ENCODE measurements at places on chromosomes 7 and 10.
A peak's percentile ranks its signal among the peaks of the same experiment; 100 is the strongest.

DNA sequence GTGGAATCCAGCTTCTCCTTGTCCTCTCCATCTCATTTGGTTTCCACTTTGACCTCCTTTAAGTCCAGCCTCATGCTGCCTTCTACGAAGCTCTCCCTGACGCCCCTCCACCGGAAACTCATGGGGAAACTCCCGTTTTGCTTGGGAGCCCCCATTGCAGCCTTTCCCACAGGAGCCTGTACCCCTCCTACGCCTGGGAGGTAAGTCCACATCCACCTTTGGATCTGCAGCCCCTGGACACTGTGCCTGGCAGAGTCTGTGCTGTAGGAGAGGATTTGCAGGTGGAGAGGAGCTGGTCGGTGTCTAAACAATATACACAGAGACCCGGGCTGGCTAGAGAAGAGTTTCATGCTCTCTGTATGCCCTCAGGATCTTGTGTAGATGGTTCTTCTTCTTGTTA, 296.1 kb downstream of the GLRX3 start:
- DNase-seq: no peak

DNA sequence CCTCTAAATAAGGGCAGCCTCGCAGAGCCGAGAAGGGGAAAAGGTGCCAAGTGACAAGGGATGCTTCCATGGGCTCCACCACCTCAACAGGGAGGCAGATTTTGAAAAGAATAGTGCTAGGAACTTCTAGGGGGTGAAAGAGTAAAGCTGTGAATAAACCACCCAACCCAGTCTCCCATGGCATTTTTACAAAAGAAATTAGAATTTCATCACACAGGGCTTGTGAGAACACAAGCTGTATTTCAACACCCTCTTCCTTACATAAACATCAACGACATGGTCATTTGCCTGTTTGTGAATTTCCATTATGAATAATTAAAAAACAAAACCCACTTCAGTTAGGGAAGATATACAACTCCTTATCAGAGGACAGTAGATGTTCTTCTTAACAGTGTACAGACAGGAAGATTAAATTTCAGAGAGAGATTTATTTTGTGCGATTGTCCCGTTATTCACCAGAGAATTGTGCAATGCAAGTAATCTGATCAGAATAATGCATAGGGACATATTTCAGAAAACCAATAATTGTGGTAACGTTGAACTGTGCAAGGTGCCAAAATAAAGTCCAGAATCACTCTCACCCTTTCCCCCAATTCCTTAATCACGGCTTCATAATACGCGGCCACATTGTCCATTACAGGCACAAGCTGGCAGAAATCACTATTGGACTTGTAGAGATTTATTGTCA, 207.8 kb upstream of the MGMT start:
- no peak for DNase-seq

GRCh38 chr10:85045046-85045445, 716.7 kb downstream of the CCSER2 start:
- no peak for DNase-seq

DNA sequence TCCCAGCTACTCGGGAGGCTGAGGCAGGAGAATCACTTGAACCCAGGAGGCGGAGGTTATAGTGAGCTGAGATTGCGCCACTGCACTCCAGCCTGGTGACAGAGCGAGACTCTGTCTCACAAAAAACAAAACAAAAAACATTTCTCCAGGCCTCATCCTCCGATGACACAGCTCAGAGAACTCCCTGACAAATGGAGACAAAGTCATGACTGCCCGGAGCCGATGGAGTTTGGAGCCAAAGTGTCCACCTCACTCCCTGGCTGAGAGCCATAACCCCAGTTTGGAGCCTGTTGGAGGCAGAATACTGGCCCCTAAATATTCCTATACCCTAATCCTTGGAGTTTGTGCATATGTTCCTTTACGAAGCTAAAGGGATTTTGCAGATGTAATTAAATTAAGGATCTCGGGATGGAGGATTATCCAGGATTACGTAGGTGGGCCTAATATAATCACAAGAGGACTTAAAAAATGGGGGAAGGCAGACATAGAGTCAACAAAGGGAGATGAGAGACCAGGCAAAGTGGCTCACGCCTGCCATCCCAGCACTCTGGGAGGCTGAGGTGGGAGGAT, 22.7 kb downstream of the SSC4D start:
- DNase-seq: no peak

- DNase-seq: no peak
These were observed 45.2 kb upstream of the TMEM213 start for GRCh38 chr7:138752518-138753149.

DNA sequence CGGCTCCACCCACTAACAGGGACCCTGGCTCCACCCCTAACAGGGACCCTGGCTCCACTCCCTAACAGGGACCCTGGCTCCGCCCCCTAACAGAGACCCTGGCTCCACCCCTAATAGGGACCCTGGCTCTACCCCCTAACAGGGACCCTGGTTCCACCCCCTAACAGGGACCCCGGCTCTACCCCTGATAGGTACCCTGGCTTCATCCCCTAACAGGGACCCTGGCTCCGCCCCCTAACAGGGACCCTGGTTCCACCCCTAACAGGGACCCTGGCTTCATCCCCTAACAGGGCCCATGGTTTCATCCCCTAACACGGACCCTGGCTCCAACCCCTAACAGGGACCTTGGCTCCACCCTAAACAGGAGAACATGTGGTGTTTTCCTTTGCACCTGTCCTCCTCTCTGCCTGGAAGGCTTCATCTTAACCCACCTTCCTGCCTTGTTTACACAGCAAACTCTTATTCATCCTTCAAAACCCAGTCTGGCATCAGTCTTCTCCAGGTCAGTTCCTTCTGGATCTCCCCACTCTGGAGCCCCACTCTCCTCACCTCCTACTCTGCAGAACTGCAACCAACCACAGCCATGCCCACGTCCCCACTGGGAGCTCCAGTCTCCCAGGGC, 58.0 kb downstream of the CHST15 start:
- DNase-seq: peak; percentile 25
